ENCODE measurements at places on chromosomes 13 and 19.

DNA sequence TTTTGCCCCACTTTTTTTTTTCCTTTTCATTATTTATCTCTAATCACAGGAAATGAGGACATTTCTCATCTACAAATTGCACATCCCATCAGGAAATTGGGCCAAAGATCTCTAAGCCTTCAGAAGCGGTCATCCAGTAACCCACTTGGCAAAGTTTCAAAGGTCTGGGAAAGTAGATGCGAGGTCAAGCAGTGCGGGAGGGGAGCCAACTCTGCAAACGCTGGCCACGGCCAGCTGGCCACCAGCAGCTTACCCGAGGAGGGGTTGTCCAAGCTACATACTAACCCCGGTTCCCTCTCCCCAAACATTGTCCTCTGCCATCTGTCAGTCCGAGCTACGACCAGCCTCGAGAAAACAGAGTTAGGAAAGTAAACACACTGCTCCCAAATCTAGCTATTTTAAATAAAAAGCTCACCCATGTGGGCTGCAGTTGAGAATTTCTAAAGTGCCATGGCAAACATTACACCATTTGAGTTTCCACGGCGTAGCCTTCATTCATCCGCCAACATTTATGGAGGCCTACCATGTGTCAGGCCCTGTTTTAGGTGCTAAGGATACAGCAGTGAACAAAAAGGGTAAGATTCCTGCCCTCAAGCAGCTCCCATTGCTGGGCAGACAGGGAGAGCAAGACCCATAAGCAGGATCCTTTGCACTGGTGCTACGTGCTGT is 11.5 kb downstream of the FFAR2 start:
- no peak for DNase-seq

DNA sequence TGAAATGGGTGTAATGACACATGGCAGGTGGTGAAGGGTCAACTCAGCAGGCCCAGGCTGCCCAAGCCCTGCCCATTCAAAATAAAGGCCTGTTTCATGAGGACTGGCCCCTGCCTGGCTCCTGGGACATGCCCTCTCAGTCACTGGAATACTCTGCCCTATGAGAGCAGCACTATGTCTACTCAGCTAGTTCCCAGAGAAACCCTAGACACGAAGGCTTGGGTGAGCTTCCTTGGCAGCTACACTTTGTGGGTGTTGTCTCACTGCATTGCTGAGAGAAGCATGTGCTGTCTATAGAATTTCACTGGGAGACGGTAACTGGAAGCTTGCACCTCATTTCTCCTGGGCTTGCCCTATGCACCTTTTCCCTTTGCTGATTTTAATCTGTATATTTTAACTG is 752.8 kb downstream of the LIG4 start:
- DNase-seq = no peak

DNA sequence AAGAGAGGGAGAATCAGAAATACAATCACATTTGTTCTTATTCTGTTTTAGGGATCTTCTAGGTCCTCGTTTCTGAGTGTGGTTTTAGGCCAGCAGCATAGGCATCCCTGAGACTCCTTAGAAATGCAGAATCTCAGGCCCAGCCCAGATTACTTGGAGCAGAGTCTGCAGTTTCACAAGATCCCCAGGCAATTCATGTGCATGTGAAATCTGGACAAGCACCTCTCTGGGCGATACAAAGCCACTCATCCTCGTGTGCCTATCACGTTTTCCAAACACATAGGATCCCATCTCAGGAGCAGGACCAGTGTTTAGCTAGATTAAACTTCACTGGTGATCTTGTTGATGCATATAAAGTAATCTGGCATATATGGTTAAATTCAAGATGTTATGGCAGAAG is 87.2 kb downstream of the KL start:
- no peak for DNase-seq

GRCh38 chr19:33545217-33545981 is 23.8 kb upstream of the PEPD start:
- DNase-seq = no peak

- no peak for DNase-seq
Measured at GRCh38 chr19:43872547-43873336, 45.6 kb downstream of the ZNF283 start.

GRCh38 chr13:35724446-35724845 is 248.0 kb upstream of the MAB21L1 start:
- DNase-seq = no peak

- DNase-seq = peak; percentile 33
Measured at GRCh38 chr13:91133941-91134802, 213.3 kb upstream of the MIR17HG start.
